NCI-H2081 treated with DMSO at 0.1 percent for 48 hours (cell line): ENCODE measurements at places on chromosomes 3 and 15.

DNA sequence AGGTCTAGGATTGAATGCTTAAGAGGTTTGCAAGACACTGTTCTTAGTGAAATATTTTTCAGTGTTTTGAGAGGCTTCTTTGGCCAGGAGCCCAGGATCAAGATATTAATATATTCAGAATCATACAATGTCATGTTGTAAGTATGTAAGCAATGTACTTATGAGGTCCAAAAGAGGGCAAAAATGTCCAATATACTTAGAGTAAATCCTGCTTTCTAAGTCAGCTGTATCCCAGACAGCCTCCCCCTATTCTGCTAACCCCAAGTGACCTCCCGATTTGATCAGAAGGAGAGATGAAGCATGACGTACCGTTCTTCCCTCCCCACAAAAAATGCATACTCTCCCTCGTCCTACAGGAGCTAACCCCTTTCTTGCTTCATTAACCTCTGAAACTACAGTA lies 70.9 kb downstream of the CHAC1 start:
- DNase-seq, result no peak

- DNase-seq, result no peak
Measured at GRCh38 chr15:26091184-26091583, 228.1 kb upstream of the ATP10A start.

- peak; percentile 90 for DNase-seq
Measured at GRCh38 chr3:113746548-113747282, at the start of gene ATP6V1A. Gene ATP6V1A (plus strand): TSS chr3:113747035. CDS start chr3:113778754, 31,719 bp downstream.

DNA sequence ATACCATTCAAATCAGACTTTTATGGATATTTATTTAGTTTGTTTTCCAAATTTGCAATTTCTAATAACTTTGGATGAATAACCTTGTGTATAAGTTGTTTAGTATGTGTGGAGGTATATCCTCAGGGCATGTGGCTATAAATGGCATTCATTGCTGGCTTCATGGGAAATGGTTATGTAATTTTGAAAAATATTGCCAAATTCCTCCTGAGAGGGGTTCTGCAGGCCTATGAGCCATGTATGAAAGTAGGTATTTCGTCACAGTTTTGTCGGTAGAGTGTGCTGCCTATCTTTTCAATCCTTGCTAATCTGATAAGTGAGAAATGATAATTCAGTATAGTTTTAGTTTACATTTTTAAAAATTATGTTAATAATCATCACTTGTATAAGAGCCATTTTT lies 256.4 kb upstream of the ZNF385D start:
- no peak for DNase-seq

GRCh38 chr15:60162251-60162967 lies 158.3 kb downstream of the FOXB1 start:
- DNase-seq, result no peak

DNA sequence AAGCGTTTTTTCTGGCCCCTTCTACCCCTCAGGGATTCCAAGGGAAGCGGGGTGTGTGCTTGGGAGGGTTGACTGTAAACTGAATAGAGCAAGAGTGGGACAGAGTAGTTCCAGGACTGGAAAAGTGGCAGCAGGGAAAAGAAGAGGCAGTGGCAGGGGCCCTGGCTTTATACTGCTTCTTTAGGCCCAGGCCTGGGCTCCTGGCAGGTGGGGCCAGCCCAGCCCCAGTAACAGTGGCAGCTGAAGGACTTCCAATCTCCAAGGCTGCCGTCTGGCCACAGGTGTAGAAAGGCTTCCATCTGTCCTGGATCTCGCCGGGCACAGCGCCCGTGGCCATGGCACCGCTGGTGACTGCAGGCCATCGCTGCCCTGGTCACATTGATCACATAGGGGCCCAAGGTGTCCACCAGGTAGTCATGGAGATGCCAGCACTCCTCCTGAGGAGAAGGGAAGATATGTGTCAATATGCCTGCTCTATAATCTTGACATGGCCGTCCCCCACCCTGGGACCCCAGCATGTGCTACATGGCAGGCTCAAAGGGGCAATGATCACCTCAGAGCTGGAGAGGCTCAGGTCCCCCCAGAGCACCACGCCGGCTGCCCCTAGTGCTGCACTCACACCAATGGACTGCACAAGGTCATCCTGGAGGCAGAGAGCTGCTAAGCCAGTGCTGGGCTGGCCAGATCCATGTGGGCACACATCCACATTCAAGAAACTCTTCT lies 1.0 kb upstream of the IFRD2 start:
- no peak for DNase-seq

DNA sequence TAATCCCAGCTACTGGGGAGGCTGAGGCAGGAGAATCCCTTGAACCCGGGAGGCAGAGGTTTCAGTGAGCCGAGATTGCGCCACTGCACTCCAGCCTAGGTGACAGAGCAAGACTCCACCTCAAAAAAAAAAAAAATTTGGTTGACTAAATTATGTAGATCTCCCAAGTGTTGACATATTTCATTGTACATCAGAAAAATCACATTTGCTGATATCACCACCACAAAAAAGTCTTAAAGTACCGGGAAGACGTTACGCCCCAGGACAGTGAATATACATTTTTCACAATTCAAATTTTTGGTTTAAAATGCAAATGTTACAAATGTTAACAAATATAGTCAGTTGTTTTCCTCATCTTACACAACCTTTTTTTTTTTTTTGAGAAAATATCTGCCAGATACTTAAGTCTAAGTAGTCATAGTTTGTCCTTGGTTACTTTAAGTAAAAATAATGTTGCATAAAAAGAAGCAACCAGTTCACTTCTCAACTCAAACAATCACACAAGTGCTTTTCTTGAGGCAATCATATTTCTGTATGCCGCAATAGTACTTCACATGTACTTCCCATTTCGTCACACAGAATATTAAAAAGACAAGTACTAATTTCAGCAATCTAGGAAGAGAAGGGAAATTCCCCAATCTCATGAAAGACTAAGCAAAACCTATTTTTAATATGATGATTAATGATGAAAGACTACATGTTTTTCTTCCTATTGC lies 41.0 kb upstream of the TCF12 start:
- DNase-seq, result no peak

- DNase-seq, result no peak
Measured at GRCh38 chr15:99454941-99455788, 110.6 kb upstream of the MEF2A start.

DNA sequence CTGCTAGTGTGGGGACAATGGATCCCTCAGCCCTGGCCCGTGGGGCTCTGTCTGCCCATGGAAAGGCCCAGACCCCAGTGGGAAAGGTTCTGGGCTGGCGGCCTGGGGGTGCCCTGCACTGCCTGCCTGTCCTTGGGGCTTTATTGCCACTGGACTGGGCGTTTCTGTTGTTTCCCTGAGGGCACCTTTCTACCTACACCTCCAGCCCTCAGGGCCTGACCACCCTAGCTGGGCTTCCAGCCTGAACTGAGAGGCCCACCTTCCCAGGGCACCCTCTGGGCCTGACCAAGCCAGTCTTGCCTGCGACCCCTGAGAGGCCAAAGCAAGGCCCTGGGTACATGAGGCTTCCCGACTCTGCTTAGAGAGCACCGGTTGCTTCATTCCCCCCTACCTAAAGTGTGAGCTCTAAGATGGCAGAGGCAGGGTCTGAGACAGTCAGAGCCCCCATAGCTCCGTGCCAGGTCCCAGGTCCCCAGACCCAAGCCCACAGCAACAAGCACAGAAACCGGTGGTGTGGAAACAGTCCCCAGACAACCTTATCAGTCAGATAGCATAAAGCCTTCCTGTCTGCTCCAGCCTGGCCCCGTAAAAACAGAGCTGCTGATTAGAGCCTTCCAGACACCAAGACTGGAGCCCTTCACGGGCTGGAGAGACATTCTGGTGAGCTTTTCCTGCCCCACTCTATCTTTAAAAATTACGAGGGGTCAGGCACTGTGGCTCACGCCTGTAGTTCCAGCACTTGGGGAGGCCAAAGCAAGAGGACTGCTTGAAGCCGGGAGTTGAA lies 102.8 kb downstream of the CHSY1 start:
- DNase-seq, result no peak

DNA sequence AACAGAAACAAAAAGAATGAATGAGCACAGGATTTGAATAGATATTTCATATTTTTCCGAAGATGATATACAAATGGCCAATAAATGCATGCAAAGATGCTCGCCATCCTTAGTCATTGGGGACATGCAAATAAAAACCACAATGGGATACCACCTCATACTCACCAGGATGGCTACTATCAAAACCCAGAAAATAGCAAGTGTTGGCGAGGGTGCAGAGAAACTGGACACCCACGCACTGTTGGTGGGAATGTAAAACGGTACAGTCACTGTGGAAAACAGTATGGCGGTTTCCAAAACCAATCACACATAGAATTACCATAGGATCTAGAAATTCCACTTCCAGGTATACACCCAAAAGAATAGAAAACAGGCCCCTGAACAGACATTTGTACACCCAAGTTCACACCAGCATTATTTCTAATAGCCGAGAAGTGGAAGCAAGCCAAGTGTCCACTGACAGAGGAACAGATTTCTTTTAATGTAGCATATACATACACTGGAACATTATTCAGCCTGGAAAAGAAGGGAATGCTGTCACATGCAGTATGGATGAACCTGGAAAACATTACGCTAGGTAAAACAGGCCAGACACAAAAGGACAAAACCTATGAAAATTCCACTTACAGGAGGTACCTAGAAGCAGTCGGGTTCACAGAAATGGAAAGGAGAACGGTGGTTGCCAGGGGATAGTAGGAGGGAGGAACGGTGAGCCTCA lies 3.6 kb downstream of the RNF168 start:
- DNase-seq, result no peak

- no peak for DNase-seq
Measured at GRCh38 chr15:73647259-73648013, 14.2 kb upstream of the NPTN start.

GRCh38 chr3:172659246-172660002 lies 51.4 kb downstream of the NCEH1 start:
- no peak for DNase-seq

GRCh38 chr3:144521131-144521530 lies 549.5 kb downstream of the DIPK2A start:
- DNase-seq, result no peak

- no peak for DNase-seq
Measured at GRCh38 chr3:135071483-135071882, 276.4 kb downstream of the EPHB1 start.

GRCh38 chr15:34716111-34716510 lies 38.7 kb downstream of the GJD2 start:
- DNase-seq, result no peak

DNA sequence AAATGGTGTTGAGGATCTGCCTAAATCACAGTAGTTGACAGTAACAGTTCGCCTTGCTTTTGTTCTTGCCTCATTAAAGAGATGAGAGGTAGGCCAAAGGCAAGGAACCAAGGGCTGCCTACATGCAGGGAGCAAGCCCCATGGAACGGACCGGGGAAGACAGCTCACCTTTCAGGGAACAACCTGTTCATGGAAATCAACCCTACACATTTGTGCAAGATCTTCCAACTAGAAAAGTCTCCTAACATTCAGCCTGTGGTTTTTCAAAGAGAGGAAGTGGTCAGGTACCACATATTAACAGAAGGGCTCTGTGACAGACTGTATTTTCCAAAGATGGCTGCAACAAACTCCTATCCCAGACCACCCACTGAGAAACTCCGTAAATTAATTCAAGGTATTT lies 1031.8 kb upstream of the NR2F2 start:
- no peak for DNase-seq

- DNase-seq, result no peak
Measured at GRCh38 chr15:72229947-72230196, 1.1 kb downstream of the PKM start.

GRCh38 chr3:143429628-143430514 lies 310.3 kb downstream of the CHST2 start:
- no peak for DNase-seq

DNA sequence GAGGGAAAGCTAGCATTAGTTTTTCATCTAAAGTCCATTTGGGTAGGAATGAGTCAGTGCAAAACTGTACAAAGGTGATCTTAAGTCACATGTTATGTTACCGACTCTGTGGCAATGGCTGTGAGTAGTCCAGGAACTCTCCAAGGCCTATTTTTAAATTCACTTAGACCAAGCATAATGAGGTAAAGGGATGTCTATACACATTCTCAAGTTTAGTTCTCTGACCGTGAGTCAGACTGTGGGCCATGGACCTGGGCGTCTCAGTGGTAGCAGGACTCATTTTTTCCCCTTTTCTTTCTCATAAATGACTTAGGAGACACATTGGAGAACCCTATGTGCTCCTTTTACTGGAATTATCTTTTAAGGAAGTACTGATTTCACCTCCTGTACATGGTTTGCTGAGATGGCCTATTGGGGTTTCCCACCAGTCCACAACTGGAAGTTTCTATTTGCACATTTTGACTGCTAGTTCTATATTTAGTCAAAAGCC lies 488.7 kb upstream of the TPRG1 start:
- no peak for DNase-seq

- DNase-seq, result no peak
Measured at GRCh38 chr3:66751842-66752241, 246.3 kb upstream of the KBTBD8 start.

GRCh38 chr3:169169340-169169963 lies 494.1 kb downstream of the MECOM start:
- DNase-seq, result no peak

- DNase-seq, result no peak
Measured at GRCh38 chr15:59553879-59554735, 57.5 kb upstream of the GCNT3 start.

DNA sequence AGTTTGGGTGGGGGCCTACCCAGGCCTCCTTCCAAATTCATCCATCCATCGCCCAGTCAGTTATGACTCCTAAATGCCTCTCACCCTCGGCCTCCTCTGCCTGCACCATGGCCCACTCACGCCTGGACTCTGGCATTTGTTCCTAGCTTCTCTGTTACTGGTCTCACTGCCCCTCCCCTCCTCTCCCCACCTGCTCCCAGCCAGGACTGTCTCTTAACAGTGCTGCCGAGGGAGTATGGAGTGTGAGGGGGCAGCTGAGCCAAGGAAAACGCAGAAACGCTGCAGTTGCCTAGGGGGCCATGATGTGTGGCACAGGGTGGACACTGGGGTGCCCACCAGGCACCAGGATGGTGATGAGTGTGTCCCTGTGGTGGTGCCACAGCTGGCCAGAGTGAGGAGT lies 3.1 kb downstream of the RCCD1 start:
- no peak for DNase-seq

- no peak for DNase-seq
Measured at GRCh38 chr3:4582624-4583023, 89.5 kb downstream of the ITPR1 start.

DNA sequence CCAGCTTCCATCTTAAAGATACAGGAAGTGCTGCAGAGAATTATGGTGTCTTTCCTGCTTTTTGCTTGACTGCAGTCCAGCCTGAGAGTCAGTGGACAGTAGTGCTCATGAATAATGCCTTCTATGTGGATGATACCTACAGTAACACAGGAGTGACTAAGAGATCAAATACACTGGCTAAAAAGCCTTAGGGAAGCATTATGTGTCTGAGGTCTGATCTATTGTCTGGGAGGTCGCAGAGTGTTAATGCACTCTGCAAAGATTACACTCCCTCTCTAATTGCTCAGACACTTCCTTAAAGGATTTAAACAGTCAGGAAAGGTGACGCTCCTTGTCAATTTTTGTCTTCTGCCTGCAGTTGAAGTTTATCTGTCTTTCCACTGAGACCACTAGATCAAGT lies 183.6 kb downstream of the MCTP2 start:
- DNase-seq, result no peak

- DNase-seq, result no peak
Measured at GRCh38 chr3:197268294-197268693, 30.1 kb downstream of the DLG1 start.
